ENCODE measurements at places on chromosomes 2 and 18.

- no peak for DNase-seq
These were observed 86.0 kb downstream of the CDC42EP3 start for GRCh38 chr2:37585295-37585908.

DNA sequence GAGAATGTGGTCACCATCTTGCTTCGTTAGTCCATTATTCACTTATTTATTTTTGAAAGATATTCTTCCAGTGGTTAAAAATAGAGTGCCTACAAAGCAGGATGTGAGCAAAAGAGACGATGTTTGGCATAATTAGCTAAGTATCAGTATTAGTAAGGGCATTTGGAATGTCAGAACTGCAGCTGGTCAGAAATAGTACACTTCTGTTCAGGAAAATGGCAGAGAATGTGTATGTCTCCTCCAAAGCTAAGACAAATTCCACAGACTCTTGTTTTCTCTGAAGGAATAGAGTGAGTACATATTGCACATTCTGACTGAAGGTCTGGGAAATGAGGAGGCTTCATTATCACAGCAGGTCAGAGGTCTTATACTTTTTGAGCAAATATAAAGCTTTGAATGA is 209.0 kb downstream of the L3MBTL4 start:
- no peak for DNase-seq

DNA sequence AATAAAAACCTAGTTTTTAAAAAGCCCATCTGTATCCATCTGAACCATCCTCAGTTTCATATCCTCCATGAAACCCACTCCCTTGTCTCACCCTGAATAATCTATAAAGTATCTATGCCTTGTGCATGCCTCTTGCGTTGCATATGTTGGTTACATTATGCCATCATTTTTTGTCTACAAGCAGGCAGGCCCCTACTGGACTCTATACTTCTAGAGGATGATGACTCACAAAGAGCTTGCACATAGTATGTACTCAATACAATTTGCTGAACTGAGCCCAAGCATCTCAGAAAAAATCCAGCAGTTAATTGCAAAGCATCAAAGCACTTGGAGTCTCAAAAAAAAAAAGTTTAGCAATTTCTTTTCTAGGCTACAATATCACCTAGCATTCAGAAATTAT is 95.6 kb downstream of the DYM start:
- no peak for DNase-seq

DNA sequence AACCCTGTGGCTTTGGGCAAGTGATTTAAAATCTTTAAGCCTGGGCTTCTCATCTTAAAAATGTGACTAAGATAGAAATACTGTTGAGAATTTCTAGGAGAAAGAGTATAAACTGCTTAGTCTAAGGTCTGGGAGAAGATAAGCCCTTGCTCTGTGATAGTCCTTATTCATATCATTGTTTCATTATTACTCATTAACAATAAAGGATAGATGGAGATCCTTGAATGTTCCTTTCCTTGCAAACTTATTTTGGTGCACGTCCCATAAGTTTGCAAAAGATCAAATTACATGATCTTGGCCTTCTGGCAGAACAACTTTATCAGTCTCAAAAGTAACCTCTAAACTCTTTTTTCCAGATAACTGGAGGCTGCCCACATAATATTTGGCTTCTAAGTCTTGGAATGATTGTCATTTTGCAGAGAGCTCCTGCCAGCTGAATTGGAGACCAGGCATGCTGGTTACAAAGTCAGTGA is 138.3 kb downstream of the FAM124B start:
- DNase-seq: no peak

- DNase-seq: no peak
These were observed 640.5 kb downstream of the TMEM182 start for GRCh38 chr2:103402336-103402735.
